ENCODE measurements at places on chromosomes 5 and 9.
A peak's percentile ranks its signal among the peaks of the same experiment; 100 is the strongest.

DNA sequence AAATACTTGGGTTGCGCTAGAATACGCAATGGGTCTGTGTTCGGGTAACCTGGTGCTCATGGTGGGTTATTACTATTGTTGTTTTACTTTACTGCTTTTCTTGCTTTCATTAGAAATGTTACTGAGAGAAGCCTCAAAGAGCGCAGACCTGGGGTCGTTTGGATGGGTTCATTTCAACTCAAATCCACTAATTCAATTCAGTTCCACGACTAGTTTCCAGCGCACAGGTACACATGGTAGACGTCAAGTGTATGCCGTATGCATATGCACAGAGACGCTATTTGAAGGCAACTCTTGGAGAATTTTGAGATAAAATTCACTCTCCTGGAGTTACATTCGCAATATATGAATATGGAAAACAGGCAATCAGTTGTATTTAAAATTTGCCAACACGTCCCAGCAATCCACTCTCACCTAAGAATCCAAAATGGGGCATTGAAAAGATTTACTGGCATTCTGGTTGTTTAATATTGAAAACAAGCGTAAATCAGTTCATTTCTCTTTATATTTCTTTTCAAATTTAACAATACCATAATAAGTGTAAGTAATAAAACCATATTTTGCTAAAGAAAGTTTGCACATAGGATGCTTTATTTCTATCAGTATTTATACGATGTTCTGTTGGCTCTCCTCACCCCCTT lies 4.4 kb upstream of the PAX5 start:
- no peak for DNase-seq

DNA sequence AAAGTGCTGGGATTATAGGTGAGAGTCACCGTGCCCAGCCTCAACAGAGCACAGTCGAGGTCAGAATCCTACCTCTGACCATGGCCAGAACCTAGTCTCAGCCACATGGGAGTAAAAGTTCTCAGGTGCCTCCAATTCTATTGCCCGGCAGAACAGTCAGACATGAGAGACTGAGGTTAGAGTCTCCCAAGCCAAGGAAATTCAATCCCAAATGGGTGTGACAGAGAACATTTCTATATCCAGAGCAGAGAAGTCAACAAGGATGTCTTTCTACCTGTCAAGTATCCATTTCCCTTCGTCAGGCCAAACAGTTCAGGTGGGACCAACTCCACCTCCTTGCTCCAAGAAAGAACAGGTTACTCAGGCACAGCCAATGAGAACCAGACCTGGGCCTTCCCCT lies 10.5 kb downstream of the ANXA6 start:
- no peak for DNase-seq

GRCh38 chr5:169095410-169095960 lies 205.5 kb downstream of the SLIT3 start:
- no peak for DNase-seq

- DNase-seq = peak; percentile 6
These were observed 18.4 kb upstream of the TTC1 start for GRCh38 chr5:159990506-159990905.

DNA sequence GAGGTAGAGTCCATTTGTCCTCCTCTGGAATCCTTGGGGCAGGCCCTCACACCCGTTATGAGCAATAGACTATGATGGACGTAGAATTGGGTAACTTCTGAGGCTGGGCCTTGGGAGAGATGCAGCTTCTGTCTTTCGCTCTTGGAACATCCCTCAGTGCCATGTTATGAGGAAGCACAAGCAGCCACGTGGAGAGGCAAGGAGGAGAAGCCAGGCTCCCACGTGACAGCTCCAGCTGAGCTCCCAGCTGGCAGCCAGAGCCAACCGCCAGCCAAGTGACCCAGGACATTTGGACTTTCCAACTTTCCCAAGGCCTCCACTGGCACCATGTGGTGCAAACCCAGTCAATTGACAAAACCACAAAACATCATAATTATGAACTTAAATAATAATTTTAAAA lies 43.0 kb upstream of the BOD1 start:
- DNase-seq = no peak

- DNase-seq = no peak
These were observed 20.9 kb upstream of the SPARC start for GRCh38 chr5:151707567-151707966.

- no peak for DNase-seq
These were observed 183.8 kb upstream of the ITGA1 start for GRCh38 chr5:52603778-52604554.

- DNase-seq = no peak
These were observed 6.5 kb downstream of the AMACR start for GRCh38 chr5:34001241-34001841.

DNA sequence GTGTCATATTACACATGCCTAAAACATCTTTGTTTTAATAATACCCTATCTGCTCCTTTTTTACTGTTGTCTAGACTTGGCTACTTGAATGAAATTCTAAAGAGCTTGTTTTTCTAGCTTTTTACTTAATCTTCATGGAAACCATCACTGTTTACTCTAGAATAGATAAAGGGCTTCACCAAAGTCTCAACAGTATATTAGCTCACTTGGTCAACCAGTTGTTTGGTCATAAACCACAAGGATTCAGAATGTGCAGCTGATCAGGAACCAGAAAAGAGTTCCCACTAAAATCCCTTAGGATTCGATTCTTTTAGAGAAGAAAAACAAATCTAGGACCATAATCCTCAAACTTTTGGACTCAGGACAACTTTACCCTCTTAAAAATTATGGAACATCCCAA lies 38.0 kb downstream of the CDO1 start:
- DNase-seq = no peak

GRCh38 chr9:18849890-18850677 lies 182.9 kb downstream of the SAXO1 start:
- DNase-seq = no peak

DNA sequence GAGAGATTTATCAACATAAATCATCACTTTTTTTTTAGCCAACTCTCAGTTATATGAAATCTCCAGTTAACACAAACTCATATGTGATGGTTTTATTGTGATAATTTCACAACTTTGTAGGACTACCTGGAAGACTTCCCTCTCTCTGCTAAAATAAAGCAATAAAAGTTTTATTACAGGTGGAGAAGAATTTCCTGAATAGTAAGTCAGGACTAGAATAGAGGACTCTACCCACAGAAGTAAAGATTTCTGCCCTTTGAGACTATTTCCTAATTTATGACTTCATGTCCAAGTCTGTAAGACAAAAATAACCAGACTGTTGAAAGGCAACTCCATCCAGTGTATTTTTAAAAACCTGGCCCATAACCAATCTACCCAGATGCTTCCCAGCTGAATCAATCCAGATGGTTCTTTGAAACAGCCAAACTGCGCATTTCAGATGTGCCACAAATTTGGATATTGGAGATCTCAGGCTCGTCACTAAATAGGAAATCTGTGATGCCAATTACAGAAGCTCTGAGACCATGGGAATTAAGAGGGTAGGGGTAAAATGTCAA lies 234.0 kb upstream of the NMUR2 start:
- no peak for DNase-seq

DNA sequence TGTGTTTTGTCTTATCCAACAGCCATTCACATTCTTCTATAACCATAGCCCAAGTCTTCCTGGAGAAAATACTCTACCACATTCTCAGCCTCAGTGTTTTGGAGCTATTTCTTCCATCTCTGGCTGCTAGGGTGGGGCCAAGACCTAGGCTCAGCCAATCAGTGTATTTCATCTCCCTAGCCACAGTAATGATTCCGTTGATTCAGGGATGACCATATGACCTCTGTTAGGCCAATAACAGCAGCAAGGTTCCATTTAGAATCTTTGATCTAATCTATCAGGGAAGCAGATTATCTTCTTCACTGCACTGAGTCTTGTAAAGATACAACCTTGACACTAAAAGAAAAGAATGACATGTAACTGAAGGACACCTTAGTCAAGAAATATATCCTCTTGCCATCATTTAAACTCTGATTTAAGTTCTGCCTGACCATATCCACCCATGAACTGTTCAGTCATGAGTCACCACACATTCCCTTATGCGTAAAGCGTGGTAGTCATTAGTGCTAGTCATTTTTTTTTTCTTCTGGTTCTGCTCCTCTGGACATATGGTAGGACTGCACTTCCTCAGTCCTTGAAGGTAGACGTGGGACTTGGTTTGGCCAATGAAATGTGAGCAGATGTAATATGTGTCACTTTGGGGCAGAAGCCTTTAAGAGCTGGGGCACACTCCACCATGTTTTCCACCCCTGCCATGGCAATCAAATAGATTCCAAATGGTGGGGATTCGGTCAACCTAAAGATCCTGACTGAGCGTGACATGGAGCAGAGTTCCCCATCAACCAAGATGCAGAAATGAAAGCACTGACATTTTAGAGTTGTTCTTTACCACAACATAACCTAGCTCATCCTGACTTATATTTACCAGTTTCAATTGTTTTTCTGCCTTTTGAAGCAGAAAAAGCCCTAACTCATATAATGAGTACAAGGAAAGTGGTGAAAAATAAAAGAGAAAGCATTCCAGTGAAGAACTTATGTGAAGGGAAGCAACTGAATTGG lies 12.7 kb upstream of the PRELID2 start:
- DNase-seq = peak; percentile 86

DNA sequence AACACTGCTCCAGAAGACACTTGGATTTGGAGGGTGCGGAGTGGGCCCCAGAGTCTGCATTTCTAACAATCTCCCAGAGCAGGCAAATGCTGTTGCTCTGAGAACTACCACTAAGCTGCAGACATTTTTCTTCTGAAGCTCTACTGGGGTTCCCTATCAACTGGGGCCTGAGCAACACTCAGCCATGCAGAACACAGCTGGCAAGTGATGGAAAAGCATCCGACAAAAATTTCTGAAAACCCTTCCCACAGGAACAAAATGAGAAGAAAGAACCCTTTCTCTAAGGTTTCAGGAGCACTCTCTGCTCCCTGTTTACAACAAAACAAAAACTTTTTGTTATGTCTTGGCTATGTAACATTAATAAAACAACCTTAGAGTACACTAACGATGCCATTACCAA lies 516.9 kb downstream of the CTNND2 start:
- DNase-seq = no peak

DNA sequence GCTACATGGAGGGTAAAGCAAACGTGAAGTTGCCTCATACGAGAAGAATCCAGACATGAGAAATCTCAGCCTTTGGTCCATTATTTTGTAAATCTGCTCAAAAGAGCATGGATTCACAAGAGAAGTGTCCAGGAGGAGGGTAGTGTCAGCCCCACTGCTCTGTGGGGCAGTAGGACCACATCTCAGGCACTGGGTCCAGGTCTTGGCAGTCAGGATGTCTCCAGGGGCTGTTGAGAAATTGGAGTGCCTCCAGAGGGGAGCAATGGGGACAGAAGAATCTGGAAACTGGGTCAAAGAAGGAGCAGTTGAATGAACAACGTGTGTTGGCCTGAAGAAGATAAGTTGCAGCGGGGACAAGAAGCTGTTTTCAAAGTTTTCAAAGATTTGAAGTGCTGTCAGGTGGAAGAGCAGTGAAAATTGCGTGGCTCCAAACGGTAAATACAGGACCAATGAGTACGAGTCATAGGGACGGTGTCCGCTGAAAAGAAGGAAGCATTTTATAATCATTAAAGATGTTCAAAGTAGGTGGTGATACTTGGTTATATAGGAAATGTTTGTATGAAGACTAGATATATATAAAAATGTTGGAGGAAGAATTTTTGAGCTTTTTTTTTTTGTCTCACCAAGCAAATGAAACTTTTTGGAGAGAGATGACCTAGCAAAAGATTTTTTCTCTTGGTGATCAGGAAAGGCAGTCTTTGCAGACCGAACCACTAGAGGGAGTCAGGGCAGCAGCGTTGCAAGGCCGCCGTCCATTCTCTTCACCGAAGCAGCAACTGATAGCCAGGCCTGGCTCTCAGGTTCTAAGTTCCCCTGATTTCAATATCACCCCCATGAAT lies 57.1 kb upstream of the ZBED3 start:
- DNase-seq = peak; percentile 71

GRCh38 chr5:9013147-9013546 lies 532.7 kb downstream of the SEMA5A start:
- peak; percentile 18 for DNase-seq

DNA sequence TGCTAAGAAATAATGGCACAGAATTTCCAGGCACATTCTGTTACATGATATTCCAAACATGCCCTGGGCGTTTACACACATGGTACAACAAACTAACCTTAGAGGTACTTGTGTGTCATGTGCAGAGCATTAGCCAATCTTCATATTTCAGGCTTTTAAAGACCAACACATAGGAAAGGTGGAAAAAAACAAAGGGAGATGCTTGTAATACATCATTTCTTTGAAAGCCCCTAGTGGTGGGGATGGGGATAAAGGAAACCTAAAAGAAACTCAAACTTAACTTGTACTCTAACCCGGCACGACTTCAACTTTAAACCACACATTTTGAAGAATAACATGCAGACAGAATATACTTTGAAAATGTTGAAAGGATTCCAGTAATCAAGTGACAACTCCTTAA lies 133.6 kb downstream of the PTPRD start:
- no peak for DNase-seq

- peak; percentile 45 for DNase-seq
These were observed 19.3 kb upstream of the CAMSAP1 start for GRCh38 chr9:135926402-135927194.

- DNase-seq = no peak
These were observed 40.6 kb downstream of the ACTL7B start for GRCh38 chr9:108815156-108815555.

GRCh38 chr9:121206516-121207370 lies 5.1 kb upstream of the RAB14 start:
- DNase-seq = peak; percentile 48

GRCh38 chr5:145350513-145350912 lies 484.6 kb downstream of the PRELID2 start:
- peak; percentile 96 for DNase-seq

GRCh38 chr9:136237486-136238341 lies 7.9 kb downstream of the QSOX2 start:
- no peak for DNase-seq

GRCh38 chr9:93686880-93687236 lies 110.5 kb downstream of the PHF2 start:
- DNase-seq = no peak

DNA sequence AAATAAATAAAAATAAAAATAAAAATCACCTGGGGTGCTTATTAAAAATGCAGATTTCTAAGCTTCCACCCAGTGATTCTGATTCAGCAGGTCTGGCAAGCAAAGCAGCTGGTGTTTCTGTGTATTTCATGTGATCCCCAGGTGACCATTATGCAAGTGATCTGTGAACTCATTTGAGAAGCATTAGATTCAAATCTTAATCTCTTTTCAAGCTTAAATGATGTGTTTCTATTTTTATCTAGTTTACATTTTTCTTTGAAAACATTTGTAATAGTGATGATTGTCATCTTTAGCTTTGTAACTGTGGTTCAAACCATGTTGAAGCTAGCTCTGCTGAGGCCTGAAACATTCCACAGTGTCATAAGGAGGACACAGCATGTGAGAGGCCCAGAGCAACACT lies 804.8 kb upstream of the ZNF608 start:
- peak; percentile 51 for DNase-seq

GRCh38 chr9:2545881-2546490 lies 75.6 kb upstream of the VLDLR start:
- no peak for DNase-seq

GRCh38 chr5:95057615-95058014 lies 227.3 kb downstream of the MCTP1 start:
- DNase-seq = no peak
